PC-9 (cell line): ENCODE measurements at places on chromosomes 16 and 17. TPM values are rescaled to one million over a fixed set of nuclear protein-coding genes. Genes with fewer than 3 reads are reported as not detected.

DNA sequence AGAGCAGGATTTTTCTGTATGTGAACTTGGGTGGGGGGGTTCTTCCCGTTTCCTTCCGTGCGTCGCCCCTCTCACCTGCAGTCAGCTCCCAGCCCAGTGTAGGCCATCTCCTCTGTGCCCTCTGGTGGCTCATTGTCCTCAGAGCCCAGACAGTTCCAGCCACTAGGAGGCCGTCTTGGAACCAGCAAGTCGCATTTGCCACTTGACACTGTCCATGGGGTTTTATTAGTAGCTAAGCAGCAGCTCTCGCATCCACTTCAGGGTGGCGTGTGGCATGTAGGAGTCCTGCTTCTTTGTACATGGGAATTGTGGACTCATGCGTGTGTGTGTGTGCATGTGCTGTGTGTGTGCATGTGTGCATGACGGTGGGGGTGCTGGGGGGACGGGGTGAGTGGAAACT is 74.0 kb downstream of the SEC14L1 start:
- no peak overlapping the region for H3K27ac ChIP-seq
- H3K4me3 ChIP-seq: no peak overlapping the region
- peak; percentile 33 for DNase-seq
- H3K27me3 ChIP-seq: no peaks in the 10 kb centered on the region
- H3K36me3 ChIP-seq: no peaks in the 10 kb centered on the region

GRCh38 chr16:649631-650030 is 466 bp downstream of the WDR90 start:
- peaks cover 48% of the 10 kb centered on the region for H3K4me1 ChIP-seq
- DNase-seq: no peak
- H3K36me3 ChIP-seq: no peaks in the 10 kb centered on the region
- H3K27ac ChIP-seq: no peak overlapping the region
- no peaks in the 10 kb centered on the region for H3K27me3 ChIP-seq

DNA sequence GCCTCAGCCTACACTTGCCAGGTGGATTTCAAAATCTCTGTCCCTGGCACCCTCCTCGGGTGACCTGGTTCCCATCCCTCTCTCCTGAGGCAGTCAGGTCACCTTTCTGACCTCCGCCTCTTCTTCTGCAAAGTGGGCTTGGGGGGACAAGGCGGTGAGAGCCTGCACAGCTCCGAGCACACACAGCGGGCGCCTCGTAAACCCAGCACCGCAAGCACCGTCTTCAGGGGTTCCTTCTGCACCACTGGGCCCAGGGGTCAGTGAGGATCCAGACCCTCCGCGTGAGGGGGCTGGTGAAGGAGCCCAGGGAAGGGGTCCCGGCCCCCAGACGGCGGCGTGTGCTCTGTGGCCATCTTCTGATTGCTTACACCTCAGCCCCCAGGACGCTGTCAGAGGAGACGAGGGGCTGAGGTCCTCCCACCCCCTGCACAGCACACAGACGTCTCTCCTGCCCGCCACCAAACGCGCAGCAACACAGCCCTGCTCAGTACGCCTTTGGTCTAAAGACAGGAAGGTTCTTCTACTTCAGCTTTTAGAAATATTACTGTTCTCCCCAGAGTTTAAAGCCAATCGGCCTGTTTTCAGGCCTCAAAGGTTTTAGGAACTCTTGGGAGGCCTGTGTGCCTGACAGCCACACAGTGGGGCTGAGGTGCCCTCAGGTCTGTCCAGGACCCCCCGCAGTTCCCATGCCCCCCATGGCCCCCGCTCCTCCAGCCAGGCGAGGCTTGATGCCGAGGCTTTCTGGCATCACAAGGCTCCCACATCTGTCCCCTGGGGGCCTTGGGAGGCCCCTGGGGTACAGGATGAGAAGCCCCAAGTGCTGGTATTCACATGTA is 2.7 kb downstream of the CBFA2T3 start:
- DNase-seq: no peak
- no peak overlapping the region for H3K27ac ChIP-seq
- H3K4me1 ChIP-seq: no peaks in the 10 kb centered on the region
- H3K27me3 ChIP-seq: peaks cover 82% of the 10 kb centered on the region
- H3K4me3 ChIP-seq: no peak overlapping the region
- no peaks in the 10 kb centered on the region for H3K36me3 ChIP-seq

DNA sequence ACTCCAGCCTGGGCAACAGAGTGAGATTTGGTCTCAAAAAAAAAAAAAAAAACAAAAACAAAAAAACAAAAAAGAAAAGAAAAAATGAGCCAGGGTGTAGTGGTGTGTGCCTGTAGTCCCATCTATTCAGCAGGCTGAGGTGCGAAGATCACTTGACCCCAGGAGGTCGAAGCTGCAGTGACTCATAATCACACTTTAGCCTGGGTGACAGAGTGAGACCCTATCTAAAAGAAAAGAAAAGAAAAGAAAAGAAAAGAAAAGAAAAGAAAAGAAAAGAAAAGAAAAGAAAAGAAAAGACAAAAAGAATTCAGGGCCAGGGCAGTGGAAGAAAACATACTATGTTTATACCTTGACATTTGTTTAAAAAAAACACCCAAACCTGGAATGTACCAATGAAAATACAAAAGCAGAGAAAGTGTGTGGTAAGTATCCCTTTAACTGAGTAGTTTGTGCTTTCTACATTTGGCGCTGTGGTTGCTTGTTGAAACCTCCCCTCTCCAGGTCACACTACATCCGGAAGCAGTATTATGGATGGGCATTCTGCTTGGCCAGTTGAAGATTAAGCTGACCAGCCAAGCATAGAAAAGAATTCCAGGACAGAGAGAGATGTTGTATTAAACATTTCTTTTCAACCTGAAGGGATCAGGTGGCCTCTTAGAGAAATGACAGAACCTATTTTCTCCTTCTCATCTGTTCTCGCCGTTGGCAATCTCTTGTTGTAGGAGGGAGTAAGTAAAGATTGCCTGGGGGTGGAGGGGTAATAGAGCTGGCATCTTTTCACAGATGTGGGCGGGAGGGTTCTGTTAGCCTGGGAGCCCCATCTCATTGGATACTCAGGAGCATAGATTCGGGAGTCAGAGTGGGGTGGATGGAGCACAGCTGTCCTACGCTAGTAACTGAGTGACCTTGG is 12.1 kb upstream of the PRKCB start:
- no peak overlapping the region for H3K27ac ChIP-seq
- H3K4me3 ChIP-seq: no peak overlapping the region
- H3K36me3 ChIP-seq: no peaks in the 10 kb centered on the region
- H3K27me3 ChIP-seq: peaks cover 46% of the 10 kb centered on the region
- H3K4me1 ChIP-seq: no peaks in the 10 kb centered on the region

DNA sequence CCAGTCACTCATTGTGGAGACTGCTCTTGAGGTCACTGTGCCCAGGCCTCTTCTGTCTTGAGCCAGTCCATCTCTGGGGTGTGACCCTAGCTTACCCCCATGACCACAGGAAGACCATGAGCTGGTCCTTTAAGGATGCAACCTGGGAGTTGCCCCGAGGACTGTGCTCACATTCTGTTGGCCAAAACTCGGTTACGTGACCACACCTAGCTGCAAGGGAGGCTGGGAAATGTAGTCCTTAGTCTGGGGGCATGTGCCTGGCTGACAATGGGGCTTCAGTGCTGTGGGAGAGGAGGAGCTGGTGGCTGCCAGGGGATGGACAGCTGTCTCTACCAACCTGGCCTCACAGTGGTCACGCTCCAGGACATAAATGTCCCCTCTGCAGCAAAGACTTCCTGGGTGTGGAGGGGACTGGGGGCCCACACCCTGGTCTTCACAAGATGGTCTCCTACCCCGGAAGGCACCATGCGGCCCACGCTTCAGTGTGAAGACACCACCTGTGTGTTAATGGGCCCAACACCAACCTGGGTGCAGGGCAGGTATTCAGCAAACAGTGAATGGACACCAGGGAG is 55.4 kb downstream of the JPH3 start:
- peaks cover 78% of the 10 kb centered on the region for H3K27me3 ChIP-seq
- no peak overlapping the region for H3K4me3 ChIP-seq
- no peak overlapping the region for H3K27ac ChIP-seq
- peak; percentile 62 for DNase-seq
- no peaks in the 10 kb centered on the region for H3K36me3 ChIP-seq
- H3K4me1 ChIP-seq: no peaks in the 10 kb centered on the region

DNA sequence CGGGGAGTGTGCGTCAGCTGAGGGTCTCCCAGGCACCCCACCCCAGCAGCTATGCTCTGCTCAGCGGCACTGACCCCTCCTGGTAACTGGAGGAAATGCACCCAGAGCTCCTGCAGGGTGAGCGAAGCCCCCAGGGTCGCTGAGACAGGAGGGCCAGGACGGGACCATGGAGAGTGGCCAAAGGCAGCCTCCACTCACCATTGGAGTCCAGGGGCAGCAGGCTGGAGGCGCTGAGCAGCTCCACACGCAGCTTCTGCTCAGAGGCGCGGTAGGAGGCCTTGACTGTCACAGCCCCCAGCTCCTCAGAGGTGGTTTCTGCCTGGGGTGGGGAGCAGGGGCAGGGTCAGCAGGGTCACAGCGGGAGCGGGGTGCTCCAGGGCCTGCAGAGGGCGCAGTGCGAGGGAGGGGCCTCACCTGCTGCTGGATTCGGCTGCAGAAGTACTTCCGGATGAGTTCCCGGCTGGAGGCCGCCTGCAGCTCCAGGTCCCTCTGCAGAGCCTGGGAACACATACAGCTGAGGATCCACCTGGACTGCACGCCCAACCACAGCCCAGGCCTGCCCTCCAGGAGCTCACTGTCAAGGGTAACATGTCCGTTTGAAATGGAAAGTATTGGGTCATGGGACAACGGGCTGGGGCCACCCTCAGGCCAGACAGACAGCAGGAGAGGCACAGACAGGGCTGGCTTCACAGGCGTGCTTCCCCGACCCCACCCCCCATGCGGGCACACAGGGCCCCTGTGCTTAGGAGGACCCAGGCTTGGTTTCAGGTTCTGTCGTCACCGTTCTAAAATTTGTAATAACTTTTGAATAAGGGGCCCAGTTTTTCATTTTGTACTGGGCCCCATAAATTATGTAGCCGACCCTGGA is 13.8 kb downstream of the UNC13D start:
- H3K27ac ChIP-seq: no peak overlapping the region
- H3K4me1 ChIP-seq: no peaks in the 10 kb centered on the region

DNA sequence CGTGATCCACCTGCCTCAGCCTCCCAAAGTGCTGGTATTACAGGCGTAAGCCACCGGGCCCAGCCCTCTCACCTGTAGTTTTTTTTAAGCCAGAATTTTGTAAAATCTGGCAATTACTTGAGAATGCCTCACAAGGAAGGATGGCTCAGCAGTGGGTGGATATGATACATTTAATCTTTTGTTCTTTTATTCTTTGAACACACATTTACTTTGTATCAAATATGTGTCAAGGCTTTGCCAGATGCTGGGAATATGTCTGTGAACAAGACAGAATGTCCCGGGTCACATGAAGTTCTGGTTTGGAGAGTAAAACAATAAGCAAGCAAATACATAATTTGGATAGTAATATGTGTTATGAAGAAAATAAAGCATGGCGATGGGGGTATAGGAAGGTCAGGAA is 4.9 kb upstream of the COPS3 start:
- no peak overlapping the region for H3K27ac ChIP-seq
- no peak overlapping the region for H3K4me3 ChIP-seq
- no peak for DNase-seq
- H3K27me3 ChIP-seq: peaks cover 4% of the 10 kb centered on the region; the same call in 1 of the 2 replicates
- no peaks in the 10 kb centered on the region for H3K36me3 ChIP-seq

- no peaks in the 10 kb centered on the region for H3K27me3 ChIP-seq
- peaks cover 5% of the 10 kb centered on the region; the same call in 1 of the 2 replicates for H3K36me3 ChIP-seq
- no peak for DNase-seq
- peaks cover 33% of the 10 kb centered on the region for H3K4me1 ChIP-seq
- no peak overlapping the region for H3K27ac ChIP-seq
Measured at GRCh38 chr17:79002291-79002690, 7.3 kb downstream of the CANT1 start.

DNA sequence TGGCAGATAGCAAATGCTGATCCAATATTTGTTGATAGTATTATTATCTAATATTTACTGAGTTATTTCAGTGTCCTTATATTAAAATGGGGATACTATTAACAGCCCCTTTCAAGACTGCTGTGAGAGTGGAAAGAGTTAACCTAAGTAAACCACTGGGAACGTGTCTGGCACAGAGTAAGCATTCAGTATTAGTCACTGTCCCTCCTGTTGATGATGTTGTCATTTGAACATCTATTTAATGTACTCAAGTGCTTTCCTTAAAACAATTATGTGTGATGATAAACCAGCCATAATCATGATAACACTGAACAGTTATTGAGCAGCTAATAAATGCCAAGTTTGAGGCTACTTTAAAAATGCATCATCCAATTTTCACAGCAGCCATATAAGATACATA is 135.7 kb upstream of the XYLT1 start:
- no peaks in the 10 kb centered on the region for H3K36me3 ChIP-seq
- H3K27me3 ChIP-seq: peaks cover 13% of the 10 kb centered on the region; the same call in 1 of the 2 replicates
- H3K4me3 ChIP-seq: no peak overlapping the region
- no peaks in the 10 kb centered on the region for H3K4me1 ChIP-seq

GRCh38 chr17:77501101-77501566 is 360.4 kb downstream of the SEC14L1 start:
- no peak overlapping the region for H3K4me3 ChIP-seq
- H3K4me1 ChIP-seq: no peaks in the 10 kb centered on the region
- no peaks in the 10 kb centered on the region for H3K36me3 ChIP-seq
- H3K27me3 ChIP-seq: no peaks in the 10 kb centered on the region
- H3K27ac ChIP-seq: no peak overlapping the region

GRCh38 chr17:44204441-44204882 is 4.8 kb upstream of the ATXN7L3 start:
- no peak for DNase-seq
- no peaks in the 10 kb centered on the region for H3K27me3 ChIP-seq
- H3K36me3 ChIP-seq: peaks cover 4% of the 10 kb centered on the region; the same call in 1 of the 2 replicates
- H3K4me3 ChIP-seq: no peak overlapping the region

DNA sequence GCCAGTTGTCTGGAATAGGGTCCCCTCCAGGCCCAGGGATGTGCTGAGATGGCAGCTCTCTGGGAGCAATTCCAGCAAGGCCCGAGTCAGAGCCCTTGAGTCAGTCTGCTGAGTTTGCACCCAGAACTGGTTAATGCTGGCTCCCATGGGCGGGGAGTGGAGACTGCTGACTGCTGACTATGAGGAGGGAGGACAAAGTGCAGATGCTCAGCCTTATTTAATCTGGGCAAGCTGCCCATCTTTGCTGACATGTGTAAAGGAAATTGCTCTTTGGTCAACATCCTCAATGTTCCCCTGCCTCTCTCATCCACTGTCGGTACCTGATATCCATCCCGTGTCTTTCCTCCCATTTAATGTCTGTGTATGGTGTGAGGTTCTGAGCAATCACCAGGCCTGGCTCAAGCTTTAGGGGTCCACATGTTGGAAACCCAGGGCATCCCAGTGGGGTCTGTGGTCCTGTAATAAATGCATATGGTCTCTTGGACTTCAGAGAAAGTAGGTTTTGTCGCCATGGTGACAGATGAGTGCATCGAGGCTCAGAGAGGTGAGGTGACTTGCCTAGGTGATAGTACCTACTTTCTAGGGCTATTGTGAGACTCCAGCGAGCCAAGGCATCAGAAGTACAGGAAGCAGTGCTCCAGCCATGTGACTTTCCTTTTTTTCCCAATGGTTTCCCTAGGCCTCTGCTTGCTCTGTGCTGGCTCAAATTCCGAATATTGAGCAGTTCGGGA is 20.0 kb upstream of the RNF135 start:
- no peak overlapping the region for H3K4me3 ChIP-seq
- no peaks in the 10 kb centered on the region for H3K27me3 ChIP-seq
- no peaks in the 10 kb centered on the region for H3K4me1 ChIP-seq
- no peak for DNase-seq
- no peaks in the 10 kb centered on the region for H3K36me3 ChIP-seq

- no peak overlapping the region for H3K27ac ChIP-seq
- no peaks in the 10 kb centered on the region for H3K27me3 ChIP-seq
- H3K36me3 ChIP-seq: no peaks in the 10 kb centered on the region
- H3K4me3 ChIP-seq: peak overlapping the region; percentile 55
- H3K4me1 ChIP-seq: peaks cover 27% of the 10 kb centered on the region
Measured at GRCh38 chr17:43713494-43714162, 45.0 kb downstream of the SOST start.

Gene KRT31
- total RNA-seq: not detected in 2 replicates

Gene SEZ6L2
- 46.5 and 64.0 TPM in 2 replicates for total RNA-seq

Gene AGRP
- not detected in 2 replicates for total RNA-seq

Gene GPR179
- total RNA-seq: 0.57 and 0.58 TPM in 2 replicates

Gene TNFSF13
- total RNA-seq: 46.4 and 65.4 TPM in 2 replicates

Gene PLXDC1
- 2.5 and 2.9 TPM in 2 replicates for total RNA-seq

Gene CHP2
- total RNA-seq: not detected in 2 replicates

Gene PAGR1
- total RNA-seq: 27.5 and 44.6 TPM in 2 replicates
